ENCODE measurements at places on chromosomes 4 and X. TPM values are rescaled to one million over a fixed set of nuclear protein-coding genes. Genes with fewer than 3 reads are reported as not detected.

DNA sequence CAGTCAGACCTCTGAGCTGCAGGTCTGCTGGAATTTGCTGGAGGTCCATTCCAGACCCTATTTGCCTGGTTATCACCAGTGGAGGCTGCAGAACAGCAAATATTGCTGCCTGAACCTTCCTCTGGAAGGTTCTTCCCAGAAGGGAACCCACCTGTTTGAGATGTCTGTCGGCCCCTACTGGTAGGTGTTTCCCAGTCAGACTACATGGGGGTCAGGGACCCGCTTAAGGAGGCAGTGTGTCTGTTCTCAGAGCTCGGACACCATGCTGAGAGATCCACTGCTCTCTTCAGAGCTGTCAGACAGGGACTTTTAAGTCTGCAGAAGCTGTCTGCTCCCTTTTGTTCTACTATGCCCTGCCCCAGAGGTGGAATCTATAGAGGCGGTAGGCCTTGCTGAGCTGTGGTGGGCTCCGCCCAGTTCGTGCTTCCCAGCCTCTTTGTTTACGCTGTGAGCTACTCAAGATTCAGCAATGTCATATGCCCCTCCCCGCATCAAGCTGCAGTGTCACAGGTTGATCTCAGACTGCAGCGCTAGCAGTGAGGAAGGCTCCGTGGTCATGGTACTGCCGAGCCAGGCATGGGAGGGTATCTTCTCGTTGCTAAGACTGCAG is 44.1 kb upstream of the KDR start:
- no peaks in the 10 kb centered on the region for H3K27me3 ChIP-seq
- no peak overlapping the region for H3K4me3 ChIP-seq
- no peak overlapping the region for H3K27ac ChIP-seq
- no peaks in the 10 kb centered on the region for H3K36me3 ChIP-seq
- no peaks in the 10 kb centered on the region for H3K4me1 ChIP-seq
- no peak for DNase-seq

- no peak overlapping the region for H3K27ac ChIP-seq
- H3K4me1 ChIP-seq = no peaks in the 10 kb centered on the region
- DNase-seq = no peak
- H3K27me3 ChIP-seq = no peaks in the 10 kb centered on the region
Measured at GRCh38 chrX:11257711-11258110, 35.5 kb upstream of the AMELX start.

DNA sequence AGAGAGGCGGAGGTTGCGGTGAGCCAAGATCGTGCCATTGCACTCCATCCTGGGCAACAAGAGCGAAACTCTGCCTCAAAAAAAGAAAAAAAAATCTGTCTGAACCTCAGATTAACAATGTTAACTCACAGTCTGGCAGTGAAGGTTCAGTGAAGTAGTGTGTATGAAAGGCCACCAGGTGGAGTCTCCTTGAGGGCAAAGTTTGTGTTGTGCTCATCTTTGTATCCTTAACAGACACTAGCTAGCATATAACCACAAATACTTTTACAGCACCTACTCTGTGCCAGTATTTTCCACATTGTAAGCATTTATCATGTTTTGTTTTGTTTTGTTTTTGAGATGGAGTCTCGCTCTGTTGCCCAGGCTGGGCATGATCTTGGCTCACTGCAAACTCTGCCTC is 46.0 kb upstream of the MGST2 start:
- DNase-seq = no peak
- no peak overlapping the region for H3K4me3 ChIP-seq
- no peaks in the 10 kb centered on the region for H3K36me3 ChIP-seq
- no peaks in the 10 kb centered on the region for H3K27me3 ChIP-seq

DNA sequence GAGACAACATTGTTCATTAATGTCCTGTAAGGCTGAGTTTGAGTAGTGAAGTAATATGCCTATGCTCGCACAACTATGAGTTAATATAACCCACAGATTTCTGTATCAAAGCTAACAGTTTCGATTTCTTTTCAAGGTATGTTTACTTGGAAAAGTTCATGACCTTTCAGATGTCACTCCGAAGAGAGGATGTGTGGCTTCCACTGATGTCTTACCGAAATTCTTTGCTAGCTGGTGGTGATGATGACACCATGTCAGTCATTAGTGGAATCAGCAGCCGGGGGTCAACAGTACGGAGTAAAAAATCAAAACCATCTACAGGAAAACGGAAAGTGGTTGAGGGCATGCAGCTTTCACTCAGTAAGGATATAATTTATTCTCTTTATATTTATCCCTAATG is 124.9 kb downstream of the STAG2 start:
- DNase-seq = no peak
- no peak overlapping the region for H3K27ac ChIP-seq
- no peaks in the 10 kb centered on the region for H3K4me1 ChIP-seq
- no peak overlapping the region for H3K4me3 ChIP-seq
- H3K27me3 ChIP-seq = no peaks in the 10 kb centered on the region

Gene RS1
- not detected for total RNA-seq

GRCh38 chr4:157075811-157076577 is at the start of gene GLRB:
Gene GLRB, plus strand, starts transcription at chr4:157076150. Its CDS starts 1,875 bp downstream, at chr4:157078025.
- no peaks in the 10 kb centered on the region for H3K4me1 ChIP-seq
- H3K4me3 ChIP-seq = peak within 1 kb of the TSS; percentile 74
- H3K36me3 ChIP-seq = no peaks in the 10 kb centered on the region

- DNase-seq = no peak
- H3K27me3 ChIP-seq = no peaks in the 10 kb centered on the region
Measured at GRCh38 chrX:19361701-19362100, 18.0 kb downstream of the PDHA1 start.

GRCh38 chrX:11789809-11790208 is 31.8 kb downstream of the MSL3 start:
- H3K27me3 ChIP-seq = no peaks in the 10 kb centered on the region
- DNase-seq = no peak

Gene FOXR2
- not detected for total RNA-seq

GRCh38 chr4:57187246-57187645 is 77.1 kb upstream of the IGFBP7 start:
- no peak overlapping the region for H3K4me3 ChIP-seq
- no peaks in the 10 kb centered on the region for H3K27me3 ChIP-seq
- H3K4me1 ChIP-seq = peaks cover 24% of the 10 kb centered on the region
- no peaks in the 10 kb centered on the region for H3K36me3 ChIP-seq
- DNase-seq = no peak

Gene DKC1
- total RNA-seq = 18.4 TPM

DNA sequence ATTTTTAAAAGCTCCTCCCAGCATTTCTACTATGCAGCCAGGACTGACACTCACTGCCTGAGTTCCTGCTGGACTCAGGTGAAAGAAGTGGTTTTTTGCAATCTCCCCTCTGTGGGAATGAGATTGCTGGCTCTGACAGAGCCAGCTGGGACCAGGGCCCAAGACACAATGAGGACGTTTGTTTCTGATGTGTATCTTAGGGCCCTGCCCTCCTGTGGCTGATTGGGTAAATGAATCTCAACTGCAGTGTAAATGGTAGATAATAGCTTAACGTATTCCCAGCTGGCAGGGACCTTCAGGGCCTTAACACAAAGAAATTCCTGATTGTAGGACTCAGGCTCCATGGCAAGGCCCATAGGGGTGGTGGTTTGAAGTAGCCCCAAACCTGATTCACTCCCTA is 85.8 kb upstream of the PRPS1 start:
- no peak for DNase-seq
- H3K27ac ChIP-seq = no peak overlapping the region
- no peaks in the 10 kb centered on the region for H3K27me3 ChIP-seq

- H3K36me3 ChIP-seq = no peaks in the 10 kb centered on the region
- no peak for DNase-seq
- H3K27me3 ChIP-seq = no peaks in the 10 kb centered on the region
- H3K4me1 ChIP-seq = no peaks in the 10 kb centered on the region
- H3K4me3 ChIP-seq = no peak overlapping the region
Measured at GRCh38 chr4:145446184-145446583, 35.5 kb upstream of the SMAD1 start.

DNA sequence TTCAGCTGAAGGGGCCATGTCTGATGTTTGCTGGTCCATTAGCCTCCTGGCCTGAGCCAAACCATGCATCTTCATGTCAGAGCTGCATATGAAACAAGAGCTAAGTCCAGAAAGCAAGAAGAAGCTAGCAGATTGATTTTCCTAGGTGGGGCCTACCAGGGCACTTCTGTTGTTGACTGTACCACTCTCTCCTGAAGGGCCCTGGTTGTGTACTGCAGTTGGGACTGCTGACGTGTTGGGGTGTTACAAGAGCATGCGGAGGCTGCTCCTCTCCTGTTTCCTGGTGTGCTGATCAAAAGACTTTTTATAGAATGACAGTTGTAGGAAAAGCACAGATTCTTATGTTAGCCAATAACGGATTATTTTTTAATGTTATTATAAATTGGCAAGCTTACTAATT is 145.1 kb downstream of the TBL1X start:
- no peak overlapping the region for H3K4me3 ChIP-seq
- no peak for DNase-seq
- no peaks in the 10 kb centered on the region for H3K36me3 ChIP-seq
- H3K27ac ChIP-seq = no peak overlapping the region
- H3K27me3 ChIP-seq = no peaks in the 10 kb centered on the region
- H3K4me1 ChIP-seq = no peaks in the 10 kb centered on the region

- no peaks in the 10 kb centered on the region for H3K4me1 ChIP-seq
- no peak overlapping the region for H3K27ac ChIP-seq
Measured at GRCh38 chrX:12360383-12360782, 222.1 kb downstream of the FRMPD4 start.

GRCh38 chrX:54358424-54359211 is 772 bp upstream of the WNK3 start:
- H3K36me3 ChIP-seq = no peaks in the 10 kb centered on the region
- no peaks in the 10 kb centered on the region for H3K4me1 ChIP-seq
- no peaks in the 10 kb centered on the region for H3K27me3 ChIP-seq
- H3K27ac ChIP-seq = peak overlapping the region; percentile 78

GRCh38 chr4:139011225-139011950 is 4.2 kb upstream of the NOCT start:
- no peak overlapping the region for H3K27ac ChIP-seq
- no peaks in the 10 kb centered on the region for H3K27me3 ChIP-seq
- H3K4me1 ChIP-seq = peaks cover 13% of the 10 kb centered on the region
- H3K36me3 ChIP-seq = no peaks in the 10 kb centered on the region
- no peak overlapping the region for H3K4me3 ChIP-seq
- peak; percentile 35 for DNase-seq

Gene SHROOM2
- total RNA-seq = 1.8 TPM

Gene GSPT2
- 3.7 TPM for total RNA-seq

Gene CLGN
- total RNA-seq = 3.1 TPM

Gene SHROOM4
- total RNA-seq = 4.8 TPM

Gene SPACA5
- not detected for total RNA-seq

Gene RHOXF1
- 1.3 TPM for total RNA-seq

- no peak overlapping the region for H3K27ac ChIP-seq
- no peaks in the 10 kb centered on the region for H3K36me3 ChIP-seq
- no peaks in the 10 kb centered on the region for H3K4me1 ChIP-seq
- no peaks in the 10 kb centered on the region for H3K27me3 ChIP-seq
Measured at GRCh38 chr4:182107931-182108330, 135.3 kb upstream of the TENM3 start.

DNA sequence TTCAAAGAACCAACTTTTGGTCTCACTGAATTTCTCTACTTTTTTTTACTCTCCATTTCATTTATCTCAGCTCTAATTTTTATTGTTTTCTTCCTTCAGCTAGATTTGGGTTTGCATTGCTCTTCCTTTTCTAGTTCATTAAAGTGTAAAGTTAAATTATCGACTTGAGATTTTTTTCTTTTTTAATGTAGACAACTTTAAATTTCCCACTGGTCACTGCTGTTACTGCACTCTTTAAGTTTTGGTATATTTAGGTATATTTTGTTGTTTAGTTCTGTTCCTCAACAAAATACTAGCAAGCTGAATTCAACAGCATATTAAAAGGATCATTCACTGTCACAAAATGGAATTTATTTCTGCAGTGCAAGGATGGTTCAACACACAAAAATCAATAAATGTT is 572.0 kb upstream of the DIAPH2 start:
- H3K36me3 ChIP-seq = no peaks in the 10 kb centered on the region
- H3K27ac ChIP-seq = no peak overlapping the region

DNA sequence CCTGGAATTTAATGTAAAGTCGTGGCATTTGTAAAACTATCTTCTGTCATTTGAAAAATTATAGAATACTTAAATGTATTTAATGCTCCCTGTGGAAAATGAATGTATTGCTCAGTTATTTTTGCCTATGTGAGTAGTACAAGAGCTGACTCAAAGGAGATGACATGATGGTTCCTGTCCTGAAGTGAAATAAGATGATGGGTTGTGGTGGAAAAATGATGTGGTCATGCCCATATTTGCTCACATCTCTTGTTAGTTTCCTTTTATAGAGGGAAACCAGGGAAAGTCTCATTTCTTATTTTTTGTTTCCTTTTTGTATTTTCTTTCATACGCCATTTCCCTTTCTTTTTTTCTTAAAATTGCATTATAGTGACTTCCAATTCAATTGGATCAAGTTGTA is 23.7 kb downstream of the PLS3 start:
- DNase-seq = no peak
- H3K27me3 ChIP-seq = no peaks in the 10 kb centered on the region
- peaks cover 11% of the 10 kb centered on the region for H3K4me1 ChIP-seq
- H3K27ac ChIP-seq = peak overlapping the region; percentile 72

Gene CT45A6
- total RNA-seq = not detected

DNA sequence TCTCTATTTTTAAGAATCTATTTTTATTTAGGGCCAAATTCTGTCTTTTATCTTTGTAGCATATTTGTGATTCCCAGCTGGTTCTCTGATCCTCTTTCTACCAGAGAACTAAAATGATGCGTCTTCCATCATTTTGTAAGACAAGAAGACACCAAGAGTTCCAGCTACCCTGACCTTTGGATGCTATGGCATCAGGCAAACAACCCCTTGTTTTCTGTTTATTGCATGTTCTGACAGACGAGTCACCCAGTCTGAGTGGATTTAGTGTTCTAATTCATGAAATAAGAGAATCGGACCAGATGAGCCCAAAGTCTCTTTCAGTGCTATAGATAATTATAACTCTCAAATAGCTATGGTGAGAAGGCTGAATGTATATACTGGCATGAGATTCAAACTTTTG is 69.7 kb downstream of the ZFYVE28 start:
- DNase-seq = no peak
- H3K36me3 ChIP-seq = no peaks in the 10 kb centered on the region
- H3K4me3 ChIP-seq = no peak overlapping the region
- no peaks in the 10 kb centered on the region for H3K27me3 ChIP-seq
- no peak overlapping the region for H3K27ac ChIP-seq

Gene SUPT20HL1
- 1.1 TPM for total RNA-seq

GRCh38 chr4:66604192-66604591 is 933.9 kb upstream of the EPHA5 start:
- no peaks in the 10 kb centered on the region for H3K36me3 ChIP-seq
- H3K27ac ChIP-seq = no peak overlapping the region
- no peaks in the 10 kb centered on the region for H3K27me3 ChIP-seq
- DNase-seq = no peak
- H3K4me1 ChIP-seq = no peaks in the 10 kb centered on the region

Gene CUL4B
- 46.2 TPM for total RNA-seq

GRCh38 chrX:152165033-152165743 is 26.8 kb upstream of the MAGEA10 start:
- no peak overlapping the region for H3K4me3 ChIP-seq
- no peak overlapping the region for H3K27ac ChIP-seq
- no peak for DNase-seq
- H3K27me3 ChIP-seq = no peaks in the 10 kb centered on the region
- H3K4me1 ChIP-seq = no peaks in the 10 kb centered on the region

Gene CCDC149
- total RNA-seq = 11.8 TPM
